ENCODE measurements at places on chromosomes 7 and 10.

DNA sequence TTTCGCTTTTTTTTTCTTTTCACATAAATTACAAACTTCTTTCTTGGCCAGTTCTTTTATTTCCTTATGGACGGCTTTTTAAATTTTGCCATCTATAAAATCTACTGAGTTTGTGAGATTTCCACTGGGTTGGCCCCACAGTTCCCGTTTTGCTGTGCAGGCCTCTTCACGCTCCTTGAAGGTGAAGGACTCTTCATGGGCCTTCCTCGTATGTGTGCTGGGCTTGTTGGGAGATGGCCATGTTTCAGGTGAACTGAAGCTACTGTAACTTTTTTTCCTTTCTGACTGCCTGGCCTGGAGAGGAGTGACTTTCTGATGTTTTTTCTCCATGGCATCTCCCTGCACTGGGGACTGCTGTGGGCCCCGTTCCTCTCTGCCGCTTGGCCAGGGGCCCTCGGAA is 262.4 kb downstream of the COBL start:
- no peak overlapping the region for H3K27ac ChIP-seq
- H3K4me1 ChIP-seq, result peaks cover 5% of the 10 kb centered on the region
- no peak for DNase-seq
- H3K27me3 ChIP-seq, result peaks cover 6% of the 10 kb centered on the region
- H3K4me3 ChIP-seq, result no peak overlapping the region
- no peaks in the 10 kb centered on the region for H3K36me3 ChIP-seq

GRCh38 chr10:58781873-58782488 is 269.3 kb downstream of the BICC1 start:
- DNase-seq, result peak; percentile 30
- H3K27me3 ChIP-seq, result no peaks in the 10 kb centered on the region
- H3K4me3 ChIP-seq, result no peak overlapping the region
- H3K36me3 ChIP-seq, result no peaks in the 10 kb centered on the region

GRCh38 chr10:110759523-110759922 is 112.2 kb upstream of the PDCD4 start:
- H3K4me3 ChIP-seq, result no peak overlapping the region
- peaks cover 6% of the 10 kb centered on the region for H3K27me3 ChIP-seq
- no peak for DNase-seq
- no peaks in the 10 kb centered on the region for H3K36me3 ChIP-seq
- peak overlapping the region; percentile 87 for H3K27ac ChIP-seq

GRCh38 chr7:26417911-26418413 is 126.3 kb downstream of the SNX10 start:
- H3K27me3 ChIP-seq, result peaks cover 4% of the 10 kb centered on the region
- H3K27ac ChIP-seq, result peak overlapping the region; percentile 87
- H3K36me3 ChIP-seq, result no peaks in the 10 kb centered on the region
- no peak overlapping the region for H3K4me3 ChIP-seq
- DNase-seq, result no peak

DNA sequence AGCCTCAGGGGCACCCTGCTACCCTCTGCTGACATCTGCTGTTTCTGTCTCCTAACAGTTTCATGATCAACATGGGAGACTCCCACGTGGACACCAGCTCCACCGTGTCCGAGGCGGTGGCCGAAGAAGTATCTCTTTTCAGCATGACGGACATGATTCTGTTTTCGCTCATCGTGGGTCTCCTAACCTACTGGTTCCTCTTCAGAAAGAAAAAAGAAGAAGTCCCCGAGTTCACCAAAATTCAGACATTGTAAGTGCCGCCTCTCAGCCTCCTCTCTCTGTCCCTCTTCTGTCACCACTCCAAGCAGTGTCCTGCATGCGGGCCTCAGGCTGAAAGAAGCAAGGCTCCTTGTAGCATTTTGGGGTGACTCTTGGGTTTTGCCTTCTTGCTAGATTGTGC is 39.0 kb downstream of the POR start:
- peaks cover 2% of the 10 kb centered on the region for H3K27me3 ChIP-seq
- peak overlapping the region; percentile 66 for H3K27ac ChIP-seq
- H3K4me1 ChIP-seq, result no peaks in the 10 kb centered on the region
- peak overlapping the region; percentile 77 for H3K4me3 ChIP-seq
- DNase-seq, result no peak
- peaks cover 5% of the 10 kb centered on the region for H3K36me3 ChIP-seq

DNA sequence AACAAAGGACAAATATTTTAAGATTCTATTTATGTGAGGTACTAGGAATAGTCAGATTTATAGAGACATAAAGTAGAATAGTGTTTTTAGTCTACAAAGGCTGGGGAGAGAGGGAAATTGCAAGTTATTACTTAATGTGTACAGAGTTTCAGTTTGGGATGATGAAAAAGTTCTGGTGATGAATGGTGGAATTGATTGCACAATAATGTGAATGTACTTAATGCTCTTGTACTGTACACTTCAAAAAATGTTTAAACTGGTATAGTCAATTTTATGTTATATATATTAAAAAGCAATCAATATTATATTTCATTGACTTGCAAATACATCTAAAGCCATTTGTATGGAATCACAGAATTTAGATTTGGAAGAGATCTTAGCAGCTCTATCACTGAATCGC is 213.4 kb downstream of the PPP1R3A start:
- no peak overlapping the region for H3K4me3 ChIP-seq
- no peaks in the 10 kb centered on the region for H3K27me3 ChIP-seq
- no peak for DNase-seq
- no peak overlapping the region for H3K27ac ChIP-seq

DNA sequence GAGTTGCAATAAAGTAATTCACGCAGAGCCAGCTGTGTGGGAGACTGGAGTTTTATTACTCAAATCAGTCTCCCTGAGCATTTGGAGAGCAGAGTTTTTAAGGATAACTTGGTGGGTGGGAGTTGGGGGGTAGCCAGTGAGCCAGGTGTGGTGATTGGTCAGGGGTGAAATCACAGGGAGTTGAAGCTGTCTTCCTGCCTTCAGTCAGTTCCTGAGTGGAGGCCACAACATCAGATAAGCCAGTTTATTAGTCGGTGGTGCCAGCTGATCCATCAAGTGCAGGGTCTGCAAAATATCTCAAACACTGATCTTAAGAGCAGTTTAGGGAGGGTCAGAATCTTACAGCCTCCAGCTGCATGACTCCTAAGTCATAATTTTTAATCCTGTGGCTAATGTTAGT is 3.3 kb upstream of the CYP51A1 start:
- H3K27me3 ChIP-seq, result peaks cover 16% of the 10 kb centered on the region
- H3K4me3 ChIP-seq, result no peak overlapping the region
- DNase-seq, result no peak
- peaks cover 14% of the 10 kb centered on the region for H3K36me3 ChIP-seq

- H3K36me3 ChIP-seq, result peaks cover 9% of the 10 kb centered on the region
- peak overlapping the region; percentile 82 for H3K27ac ChIP-seq
- peak overlapping the region; percentile 99 for H3K4me3 ChIP-seq
- H3K27me3 ChIP-seq, result peaks cover 14% of the 10 kb centered on the region
- DNase-seq, result no peak
Measured at GRCh38 chr7:139776486-139777132, 1.2 kb downstream of the HIPK2 start.

- no peak for DNase-seq
- no peaks in the 10 kb centered on the region for H3K4me1 ChIP-seq
- no peak overlapping the region for H3K4me3 ChIP-seq
- peaks cover 12% of the 10 kb centered on the region for H3K36me3 ChIP-seq
Measured at GRCh38 chr10:125773687-125774543, 1.7 kb downstream of the MMP21 start.

- no peaks in the 10 kb centered on the region for H3K27me3 ChIP-seq
- no peak overlapping the region for H3K4me3 ChIP-seq
- no peaks in the 10 kb centered on the region for H3K36me3 ChIP-seq
- H3K27ac ChIP-seq, result no peak overlapping the region
Measured at GRCh38 chr7:79528421-79528820, 75.0 kb upstream of the MAGI2 start.

DNA sequence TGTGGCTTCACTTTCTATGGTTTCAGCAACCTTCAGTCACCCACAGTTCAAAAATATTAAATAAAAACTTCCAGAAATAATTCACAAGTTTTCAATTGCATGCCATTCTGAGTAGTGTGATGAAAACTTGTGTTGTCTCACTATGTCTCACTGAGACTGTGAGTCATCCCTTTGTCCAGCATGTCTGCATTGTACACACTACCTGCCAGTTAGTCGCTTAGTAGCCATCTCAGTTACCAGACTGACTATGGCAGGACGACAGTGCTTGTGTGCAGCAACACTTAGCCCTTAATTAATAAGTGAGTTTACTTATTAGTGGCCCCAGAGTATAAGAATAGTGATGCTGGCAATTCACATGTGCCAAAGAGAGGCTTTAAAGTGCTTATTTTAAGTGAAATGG is 22.5 kb downstream of the CCDC186 start:
- DNase-seq, result no peak
- no peaks in the 10 kb centered on the region for H3K4me1 ChIP-seq
- H3K4me3 ChIP-seq, result no peak overlapping the region

DNA sequence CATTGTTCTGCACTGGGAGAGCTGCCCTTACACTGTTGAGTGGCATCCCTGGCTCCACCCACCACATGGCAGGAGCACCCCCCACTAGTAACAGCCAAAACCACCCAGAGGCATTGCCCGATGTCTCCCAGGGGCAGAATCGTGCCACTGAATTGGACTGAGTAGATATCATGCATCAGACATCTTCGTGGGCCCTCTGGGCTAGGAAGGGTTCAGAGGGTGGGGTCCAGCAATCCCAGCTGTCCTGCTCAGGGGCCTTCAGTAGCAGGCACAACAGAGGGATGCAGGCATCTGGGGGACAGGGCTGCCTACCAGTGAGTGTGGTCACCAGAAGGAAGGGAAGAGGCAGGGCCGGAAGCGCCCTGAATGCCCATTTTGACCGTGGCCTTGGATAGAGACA is 119.7 kb upstream of the PPP2R2D start:
- no peaks in the 10 kb centered on the region for H3K4me1 ChIP-seq
- DNase-seq, result no peak
- H3K27me3 ChIP-seq, result peaks cover 15% of the 10 kb centered on the region
- no peak overlapping the region for H3K4me3 ChIP-seq

- no peak overlapping the region for H3K27ac ChIP-seq
- DNase-seq, result peak; percentile 6
- H3K27me3 ChIP-seq, result peaks cover 9% of the 10 kb centered on the region
- no peaks in the 10 kb centered on the region for H3K36me3 ChIP-seq
- H3K4me1 ChIP-seq, result peaks cover 8% of the 10 kb centered on the region
- H3K4me3 ChIP-seq, result peak overlapping the region; percentile 68
Measured at GRCh38 chr7:95772771-95773581, 622 bp downstream of the DYNC1I1 start.

- no peak overlapping the region for H3K4me3 ChIP-seq
- H3K36me3 ChIP-seq, result peaks cover 6% of the 10 kb centered on the region
- H3K27ac ChIP-seq, result no peak overlapping the region
- H3K4me1 ChIP-seq, result peaks cover 8% of the 10 kb centered on the region
- peaks cover 4% of the 10 kb centered on the region for H3K27me3 ChIP-seq
- DNase-seq, result no peak
Measured at GRCh38 chr7:142960955-142961512, 1.1 kb downstream of the KEL start.

GRCh38 chr7:27262121-27262520 is 19.5 kb downstream of the EVX1 start:
- no peaks in the 10 kb centered on the region for H3K36me3 ChIP-seq
- no peaks in the 10 kb centered on the region for H3K27me3 ChIP-seq
- no peak overlapping the region for H3K27ac ChIP-seq
- peaks cover 8% of the 10 kb centered on the region for H3K4me1 ChIP-seq
- no peak overlapping the region for H3K4me3 ChIP-seq

DNA sequence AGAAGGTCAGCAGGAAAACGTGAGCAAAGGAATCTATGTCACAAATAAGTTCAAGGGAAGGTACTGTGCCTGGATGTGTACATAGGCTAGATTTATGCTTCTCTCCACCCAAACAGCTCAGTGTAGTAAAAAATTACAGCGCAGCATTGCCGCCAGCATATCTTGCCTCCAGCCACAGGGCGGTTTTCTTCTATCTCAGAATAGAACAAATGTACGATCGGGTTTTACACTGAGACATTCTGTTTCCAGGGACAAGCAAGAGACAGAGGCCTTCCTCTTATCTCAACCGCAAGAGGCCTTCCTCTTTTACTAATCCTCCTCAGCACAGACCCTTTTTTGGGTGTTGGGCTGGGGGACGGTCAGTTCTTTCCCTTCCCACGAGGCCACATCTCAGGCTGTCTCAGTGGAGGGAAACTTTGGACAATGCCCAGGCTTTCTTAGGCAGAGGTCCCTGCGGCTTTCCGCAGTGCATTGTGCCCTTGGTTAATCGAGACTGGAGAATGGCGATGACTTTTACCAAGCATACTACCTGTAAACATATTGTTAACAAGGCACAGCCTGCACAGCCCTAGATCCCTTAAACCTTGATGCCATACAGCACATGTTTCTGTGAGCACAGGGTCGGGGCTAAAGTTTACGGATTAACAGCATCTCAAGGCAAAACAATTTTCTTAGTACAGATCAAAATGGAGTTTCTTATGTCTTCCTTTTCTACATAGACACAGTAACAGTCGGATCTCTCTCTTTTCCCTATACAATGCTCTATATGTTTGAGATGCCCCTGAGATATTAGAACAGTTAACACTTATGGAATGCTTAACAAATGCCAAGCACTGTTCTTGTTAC is 11.6 kb upstream of the ABHD11 start:
- H3K27ac ChIP-seq, result no peak overlapping the region
- peaks cover 4% of the 10 kb centered on the region for H3K27me3 ChIP-seq
- no peak overlapping the region for H3K4me3 ChIP-seq

GRCh38 chr10:69048103-69048502 is 39.8 kb upstream of the SRGN start:
- DNase-seq, result no peak
- peaks cover 34% of the 10 kb centered on the region for H3K4me1 ChIP-seq
- peaks cover 5% of the 10 kb centered on the region for H3K36me3 ChIP-seq
- H3K27ac ChIP-seq, result no peak overlapping the region
- no peaks in the 10 kb centered on the region for H3K27me3 ChIP-seq

GRCh38 chr7:156722043-156722826 is 81.7 kb downstream of the RNF32 start:
- H3K4me1 ChIP-seq, result peaks cover 15% of the 10 kb centered on the region
- H3K36me3 ChIP-seq, result peaks cover 7% of the 10 kb centered on the region
- DNase-seq, result no peak
- H3K4me3 ChIP-seq, result no peak overlapping the region

- peaks cover 10% of the 10 kb centered on the region for H3K4me1 ChIP-seq
- no peak overlapping the region for H3K27ac ChIP-seq
- peaks cover 24% of the 10 kb centered on the region for H3K36me3 ChIP-seq
- no peak for DNase-seq
- H3K27me3 ChIP-seq, result peaks cover 19% of the 10 kb centered on the region
- H3K4me3 ChIP-seq, result no peak overlapping the region
Measured at GRCh38 chr7:157434701-157435100, 97.9 kb downstream of the DNAJB6 start.

GRCh38 chr10:66983475-66983818 is 57.6 kb downstream of the LRRTM3 start:
- peaks cover 4% of the 10 kb centered on the region for H3K4me1 ChIP-seq
- DNase-seq, result no peak
- H3K4me3 ChIP-seq, result no peak overlapping the region
- H3K36me3 ChIP-seq, result no peaks in the 10 kb centered on the region
- H3K27ac ChIP-seq, result no peak overlapping the region

DNA sequence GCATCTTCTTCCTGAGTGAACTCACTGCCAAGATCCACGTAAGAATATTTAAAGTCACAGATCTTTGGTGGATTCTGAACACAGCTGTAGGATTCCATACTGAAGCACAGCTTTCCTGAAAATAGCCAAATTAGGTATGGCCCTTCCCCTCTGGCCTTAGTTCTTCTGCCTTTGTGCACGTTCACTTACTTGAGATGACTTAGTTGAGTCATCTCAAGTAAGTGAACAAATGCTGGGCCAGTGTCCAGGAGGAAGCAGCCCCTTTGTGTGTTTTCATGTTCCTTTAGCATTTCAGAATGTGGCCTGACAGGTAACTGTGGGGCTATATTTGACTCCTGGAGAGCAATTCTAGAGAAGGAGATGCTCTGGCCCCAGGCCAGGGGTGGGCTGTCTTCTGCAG is 51.5 kb downstream of the CCNY start:
- H3K4me1 ChIP-seq, result peaks cover 64% of the 10 kb centered on the region
- no peak overlapping the region for H3K4me3 ChIP-seq
- DNase-seq, result no peak
- H3K27me3 ChIP-seq, result peaks cover 6% of the 10 kb centered on the region
- H3K27ac ChIP-seq, result peak overlapping the region; percentile 57
- peaks cover 42% of the 10 kb centered on the region for H3K36me3 ChIP-seq

Data from endothelial cell (in vitro differentiated cells).